LHCN-M2 (cell line): ENCODE measurements at places on chromosomes 7 and 10.

- no peak for DNase-seq
Observed at GRCh38 chr10:132509506-132510173, 27.9 kb upstream of the INPP5A start.

GRCh38 chr10:100083623-100084022, 2.0 kb upstream of the CPN1 start:
- no peak for DNase-seq

- peak; percentile 60 for DNase-seq
Observed at GRCh38 chr10:48658243-48658974, 26.3 kb upstream of the WDFY4 start.

- peak; percentile 47 for DNase-seq
Observed at GRCh38 chr7:46763344-46763743, 818.6 kb downstream of the TNS3 start.

DNA sequence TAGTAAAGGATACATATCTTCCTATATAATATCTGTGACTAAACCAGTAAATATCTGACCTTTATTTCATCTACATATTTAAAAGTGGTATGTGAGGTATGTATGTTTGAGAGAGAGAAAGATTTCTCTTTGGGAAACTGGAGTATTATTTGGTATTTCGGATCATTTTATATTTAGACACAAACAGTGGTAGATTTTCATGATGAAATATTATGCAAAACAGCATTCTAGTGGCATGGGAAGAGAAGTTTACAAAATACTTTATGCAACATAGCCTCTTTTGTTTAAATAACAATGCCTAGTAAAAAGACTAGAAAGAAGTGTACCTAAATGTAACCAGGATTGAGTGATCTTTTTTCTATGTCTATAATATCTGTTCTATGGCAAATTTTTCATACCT, 98.6 kb upstream of the TMEM168 start:
- no peak for DNase-seq

DNA sequence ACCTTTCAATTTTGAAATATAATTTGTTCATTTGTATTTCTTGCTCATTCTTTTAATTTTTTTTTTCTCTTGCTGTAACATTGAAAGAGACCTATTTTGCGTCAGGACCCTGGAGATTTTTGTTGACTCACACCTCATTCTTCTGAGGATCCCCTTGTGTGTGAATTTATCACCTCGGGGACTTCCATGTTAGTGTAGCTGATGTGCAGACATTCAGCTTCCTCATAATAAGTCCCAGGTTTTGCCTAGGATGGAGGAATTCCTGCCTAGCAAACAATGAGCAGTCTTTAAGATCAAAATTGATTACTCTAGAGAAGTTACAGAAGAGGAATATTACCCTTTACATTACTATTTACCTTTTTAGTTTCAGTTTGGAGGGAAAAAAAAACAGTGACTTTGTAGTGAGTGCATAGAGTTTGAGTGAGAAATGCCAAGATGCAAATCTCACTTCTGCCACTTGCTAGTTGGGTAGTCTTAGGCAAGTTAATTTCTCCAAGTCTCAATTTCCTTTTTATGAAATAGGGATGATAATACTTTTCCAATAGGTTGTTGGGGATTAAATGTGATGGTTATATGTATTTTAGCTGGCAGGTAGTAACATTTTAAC, 14.3 kb downstream of the TES start:
- DNase-seq, result no peak

- DNase-seq, result no peak
Observed at GRCh38 chr7:29306319-29306991, 111.9 kb downstream of the CHN2 start.

- no peak for DNase-seq
Observed at GRCh38 chr10:104393387-104393786, 39.8 kb downstream of the CFAP58 start.

GRCh38 chr10:114520453-114520852, 116.2 kb upstream of the AFAP1L2 start:
- peak; percentile 86 for DNase-seq

GRCh38 chr10:93701866-93702209, 554 bp downstream of the FRA10AC1 start:
- DNase-seq, result no peak
